ENCODE measurements at places on chromosomes 3 and 15.

DNA sequence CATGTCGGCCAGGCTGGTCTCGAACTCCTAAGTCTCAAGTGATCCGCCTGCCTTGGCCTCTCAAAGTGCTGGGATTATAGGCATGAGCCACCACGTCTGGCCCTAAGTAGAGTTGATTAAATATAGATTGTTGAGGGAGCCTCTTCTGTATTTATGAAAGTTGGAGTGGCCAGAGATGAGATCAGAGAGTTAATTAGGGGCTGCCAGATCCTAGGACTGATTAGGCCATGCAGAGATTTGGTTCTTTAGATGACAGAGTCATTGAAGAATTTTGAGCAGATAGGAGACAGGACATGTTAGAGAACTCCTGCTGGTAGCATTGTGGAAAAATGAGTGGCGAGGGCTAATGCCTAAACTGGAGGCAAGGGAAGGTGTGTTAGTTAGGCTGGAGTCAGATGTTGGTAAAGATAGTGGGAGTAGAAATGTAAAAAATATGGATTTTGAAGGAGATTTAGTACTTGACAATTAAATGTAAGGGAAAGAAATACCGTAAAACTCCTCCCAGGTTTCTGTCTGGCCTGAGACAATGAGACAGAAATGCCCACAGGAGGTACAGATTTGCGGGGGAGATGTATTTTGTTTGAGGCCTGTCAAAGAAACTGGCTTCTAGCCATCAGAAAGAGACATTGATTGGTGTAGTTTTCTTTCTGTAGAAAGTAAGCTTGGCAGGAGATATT lies 23.4 kb downstream of the SACM1L start:
- no peak for DNase-seq

DNA sequence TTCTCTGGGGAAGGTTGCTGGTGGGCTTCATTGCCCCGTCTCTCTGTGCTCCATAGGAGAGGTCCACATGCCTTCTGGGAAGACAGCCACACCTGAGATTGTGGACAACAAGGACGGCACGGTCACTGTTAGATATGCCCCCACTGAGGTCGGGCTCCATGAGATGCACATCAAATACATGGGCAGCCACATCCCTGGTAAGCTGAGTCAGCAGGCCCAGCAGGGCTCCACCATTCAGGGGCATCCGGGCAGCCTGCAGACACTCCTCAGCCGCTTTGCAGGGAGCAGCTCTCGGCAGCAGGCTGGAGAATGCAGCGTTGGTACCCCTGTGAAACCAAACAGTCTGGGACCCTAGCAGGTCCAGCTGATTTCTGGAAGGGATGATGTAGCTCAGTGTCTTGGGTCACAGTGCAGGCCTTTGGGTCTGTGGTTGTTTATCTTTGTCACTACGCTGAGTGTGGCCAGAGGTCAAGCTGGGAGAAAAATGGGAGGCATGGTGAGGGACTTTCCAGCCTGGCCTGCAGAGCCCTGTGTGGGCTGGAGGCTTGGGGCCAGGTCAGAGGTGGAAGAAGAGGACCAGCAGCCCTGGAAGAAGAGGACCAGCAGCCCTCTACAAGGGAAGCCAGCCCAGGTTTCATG lies 67.2 kb downstream of the DNASE1L3 start:
- no peak for DNase-seq

GRCh38 chr3:151852074-151852811 lies 21.2 kb upstream of the SUCNR1 start:
- DNase-seq: no peak

DNA sequence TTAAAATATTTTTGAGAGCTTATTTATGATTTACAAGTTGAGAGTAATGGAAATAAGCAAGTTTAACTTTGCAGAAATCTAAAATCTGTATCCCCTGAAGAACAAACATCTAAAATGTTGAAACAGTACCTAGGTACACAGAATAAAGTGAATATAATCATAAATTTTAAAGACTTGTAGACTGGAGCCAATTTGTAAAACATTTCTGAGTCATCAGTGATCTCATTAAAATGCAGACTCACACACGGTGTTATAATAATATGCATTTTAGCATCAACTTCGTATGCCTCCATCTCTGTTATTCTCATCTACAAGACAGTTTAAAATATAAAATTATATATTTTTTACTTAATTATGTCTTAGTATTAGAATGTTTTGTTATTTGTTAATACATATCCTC lies 399.5 kb upstream of the GOLIM4 start:
- DNase-seq: no peak

Data from KG1 (cell line).